ENCODE measurements at places on chromosomes 1 and 21. TPM values are rescaled to one million over a fixed set of nuclear protein-coding genes. Genes with fewer than 3 reads are reported as not detected.

GRCh38 chr1:159084152-159084551 is 7.6 kb upstream of the AIM2 start:
- no peak for DNase-seq

The LENEP gene
- total RNA-seq = 1.5 TPM

The AHDC1 gene
- 8.4 TPM for total RNA-seq

DNA sequence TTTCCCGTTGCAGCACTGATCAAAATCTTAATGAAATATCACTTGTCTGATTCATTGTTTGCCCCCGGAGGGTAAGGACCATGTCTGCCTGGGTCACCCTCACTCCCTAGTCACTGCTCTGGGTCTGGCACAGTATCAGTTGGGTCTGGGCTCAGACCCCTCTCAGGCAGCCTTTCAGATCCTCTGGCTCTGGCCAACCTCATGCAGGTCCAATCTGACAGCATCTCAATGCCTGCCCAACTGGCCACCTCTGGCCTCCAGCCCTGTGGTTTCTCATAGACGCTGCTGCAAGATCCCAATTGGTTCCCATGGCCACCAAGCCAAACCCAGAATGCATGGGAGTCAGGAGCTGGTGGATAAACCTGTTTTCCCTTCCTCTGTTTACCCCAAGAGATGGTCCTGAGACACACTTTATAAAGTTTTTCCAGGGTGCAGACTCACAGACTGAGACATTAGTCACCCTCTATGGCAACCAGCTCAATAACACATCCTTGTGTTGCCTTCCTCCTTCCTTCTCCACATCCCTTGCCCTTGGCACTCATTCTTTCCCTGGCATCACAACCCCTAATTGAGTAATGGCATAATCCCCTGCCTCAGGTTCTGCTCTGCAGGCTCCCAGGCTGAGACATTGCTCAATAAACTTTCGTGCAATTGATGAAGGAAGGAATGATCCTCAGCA is 199.2 kb downstream of the GRIK3 start:
- DNase-seq = no peak

- DNase-seq = no peak
Measured at GRCh38 chr1:39625462-39626273, 13.8 kb downstream of the HEYL start.

- DNase-seq = peak; percentile 75
Measured at GRCh38 chr1:231420959-231421545, 1.0 kb downstream of the EGLN1 start.

DNA sequence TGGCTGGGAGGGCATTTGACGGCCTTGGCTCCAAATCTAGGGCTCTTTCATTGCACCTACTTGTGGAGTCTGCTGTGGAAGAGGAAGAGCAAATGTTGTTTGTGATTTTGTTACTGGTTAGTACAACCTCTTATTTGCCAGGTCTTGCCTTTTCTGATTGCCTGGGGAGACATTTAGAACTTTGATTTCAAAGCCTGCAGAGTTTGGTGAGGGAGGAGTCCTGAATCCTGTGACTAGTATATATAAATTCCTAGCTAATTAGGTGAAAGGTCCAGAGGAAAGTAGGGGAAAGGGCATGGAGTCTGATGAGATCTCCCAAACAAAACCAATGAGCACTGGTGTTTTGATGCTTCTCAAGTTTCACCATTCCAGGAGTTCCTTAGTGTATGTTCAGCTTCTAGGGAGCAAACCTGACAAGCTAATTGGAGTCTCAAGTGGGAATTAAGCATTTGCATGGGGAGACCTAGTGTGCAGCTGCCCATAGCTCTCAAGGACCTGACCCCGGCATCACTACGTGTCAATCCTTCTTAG is 5.1 kb upstream of the HMGCS2 start:
- DNase-seq = no peak

The CRNN gene
- not detected for total RNA-seq

- DNase-seq = peak; percentile 1
Measured at GRCh38 chr1:171983584-171983983, 142.3 kb downstream of the DNM3 start.

GRCh38 chr1:21874328-21874727 is 62.3 kb downstream of the LDLRAD2 start:
- DNase-seq = no peak

The ACOT11 gene
- 0.33 TPM for total RNA-seq

DNA sequence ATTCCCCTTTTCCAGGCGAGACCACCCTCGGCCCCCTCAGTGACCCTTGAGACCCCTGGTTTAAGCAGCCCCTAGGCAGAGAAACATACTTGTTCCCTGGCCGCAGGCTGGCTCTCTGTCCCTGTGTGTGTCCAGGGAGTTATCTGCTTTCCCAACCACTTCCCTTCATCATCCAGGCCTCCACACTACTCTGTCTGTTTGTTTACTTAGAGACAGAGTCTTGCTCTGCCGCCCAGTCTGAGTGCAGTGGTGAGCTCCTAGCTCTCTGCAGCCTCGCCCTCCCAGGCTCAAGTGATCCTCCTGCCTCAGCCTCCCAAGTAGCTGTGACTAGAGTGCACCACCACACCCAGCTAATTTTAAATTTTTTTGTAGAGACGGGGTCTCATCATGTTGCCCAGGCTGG is 5.8 kb upstream of the VWA1 start:
- no peak for DNase-seq

DNA sequence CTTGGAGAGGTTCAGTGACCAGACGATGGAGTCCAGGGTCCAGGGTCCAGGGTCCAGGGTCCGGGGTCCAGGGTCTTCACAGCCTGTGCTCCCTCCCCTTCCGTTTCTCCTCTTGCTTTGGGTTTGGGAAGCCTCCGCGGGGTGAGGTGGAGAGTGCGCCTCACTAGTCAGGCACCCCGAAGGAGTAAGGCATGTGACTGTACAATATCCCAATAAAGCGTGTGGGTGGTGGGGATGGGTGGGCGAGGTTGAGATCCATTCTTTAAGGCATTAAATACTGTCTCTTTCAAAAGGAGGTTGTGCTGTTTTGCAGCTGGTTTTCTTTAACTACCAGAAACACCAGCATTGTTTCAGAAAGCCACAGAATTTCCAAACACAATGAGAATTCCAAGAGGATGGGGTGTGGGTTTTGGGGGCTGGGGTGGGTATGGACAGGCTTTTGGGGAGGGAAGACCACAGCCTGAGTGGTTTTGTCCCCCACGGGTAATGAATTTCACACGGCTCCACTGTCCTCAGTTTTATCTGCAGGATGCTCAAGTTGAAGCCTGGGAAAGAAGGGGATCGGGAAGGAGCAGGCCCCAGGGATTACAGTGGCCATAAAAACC is 65.7 kb downstream of the KIF26B start:
- no peak for DNase-seq

- no peak for DNase-seq
Measured at GRCh38 chr1:20472121-20472520, 13.9 kb downstream of the CAMK2N1 start.

DNA sequence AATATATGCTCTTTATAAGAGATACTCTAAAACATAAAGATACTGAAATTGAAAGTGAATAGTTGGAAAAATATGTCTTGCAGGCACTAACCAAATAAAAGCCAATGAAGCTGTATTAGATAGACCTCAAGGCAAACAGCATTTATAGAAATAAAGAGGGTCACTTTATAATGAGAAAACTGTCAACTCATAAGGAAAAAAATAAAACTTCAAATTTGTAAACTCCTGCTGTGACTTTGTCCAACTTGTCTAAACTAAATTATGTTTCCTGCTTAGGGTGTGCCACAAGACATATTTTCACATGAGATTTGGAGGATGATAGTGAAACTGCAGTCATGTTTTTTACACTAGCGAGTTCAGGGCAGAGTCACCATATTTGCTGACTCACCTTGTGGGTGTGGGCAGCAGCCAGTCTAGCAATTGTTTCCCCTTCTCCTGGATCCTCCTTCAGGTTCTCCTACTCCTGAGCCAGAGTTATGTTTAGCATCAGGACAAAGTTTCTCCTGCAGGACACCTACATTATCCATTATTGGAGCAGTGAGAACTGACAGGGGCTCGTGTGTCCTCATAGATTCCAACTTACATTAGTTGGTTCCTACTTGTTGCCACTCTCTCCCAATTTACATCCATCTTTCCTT is 43.8 kb downstream of the CD53 start:
- DNase-seq = no peak

The MEX3A gene
- total RNA-seq = 5.3 TPM

DNA sequence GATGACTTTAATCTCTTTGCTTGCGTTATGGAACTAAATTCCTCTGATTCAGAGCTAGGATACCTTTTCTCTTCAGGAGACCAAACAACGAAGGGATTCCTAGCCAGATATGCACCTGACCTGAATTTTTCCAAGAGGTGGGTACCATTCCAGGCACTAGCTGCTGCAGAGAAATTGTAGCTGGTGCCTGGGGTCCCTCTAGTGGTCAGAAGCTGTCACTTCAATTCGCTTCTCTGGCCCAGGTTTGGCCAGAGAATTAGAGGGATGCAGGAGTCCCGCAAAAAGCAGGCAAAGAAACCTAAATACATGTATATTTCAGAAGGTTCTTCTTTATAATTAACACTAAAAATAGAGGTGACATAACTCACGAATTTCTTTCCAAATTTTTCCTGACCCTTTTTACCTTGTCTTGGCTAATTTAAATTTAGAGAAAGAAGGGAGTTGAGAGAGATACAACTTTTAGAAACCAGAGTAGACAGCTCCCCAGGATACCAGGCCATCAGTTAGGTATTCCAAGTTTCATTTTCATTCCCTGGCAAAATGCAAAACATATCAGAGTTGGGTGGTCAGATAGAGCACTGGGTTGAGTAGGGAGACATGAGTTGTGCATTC is 9.6 kb downstream of the ACKR1 start:
- DNase-seq = peak; percentile 45

The CRP gene
- total RNA-seq = not detected

- DNase-seq = no peak
Measured at GRCh38 chr1:197618061-197618460, 157.2 kb downstream of the DENND1B start.

DNA sequence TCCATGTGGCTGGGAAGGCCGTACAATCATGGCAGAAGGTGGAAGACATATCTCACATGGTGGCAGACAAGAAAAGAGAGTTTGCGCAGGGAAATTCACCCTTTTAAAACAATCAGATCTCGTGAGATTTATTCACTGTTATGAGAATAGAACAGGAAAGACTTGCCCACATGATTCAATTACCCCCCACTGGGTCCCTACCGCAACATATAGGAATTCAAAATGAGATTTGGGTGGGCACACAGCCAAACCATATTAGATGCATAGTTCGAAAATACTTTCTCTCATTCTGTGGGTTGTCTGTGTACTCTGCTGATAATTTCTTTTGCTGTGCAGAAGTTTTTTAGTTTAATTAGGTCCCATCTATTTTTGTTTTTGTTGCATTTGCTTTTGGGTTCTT is 990.3 kb downstream of the PLA2G4A start:
- no peak for DNase-seq

DNA sequence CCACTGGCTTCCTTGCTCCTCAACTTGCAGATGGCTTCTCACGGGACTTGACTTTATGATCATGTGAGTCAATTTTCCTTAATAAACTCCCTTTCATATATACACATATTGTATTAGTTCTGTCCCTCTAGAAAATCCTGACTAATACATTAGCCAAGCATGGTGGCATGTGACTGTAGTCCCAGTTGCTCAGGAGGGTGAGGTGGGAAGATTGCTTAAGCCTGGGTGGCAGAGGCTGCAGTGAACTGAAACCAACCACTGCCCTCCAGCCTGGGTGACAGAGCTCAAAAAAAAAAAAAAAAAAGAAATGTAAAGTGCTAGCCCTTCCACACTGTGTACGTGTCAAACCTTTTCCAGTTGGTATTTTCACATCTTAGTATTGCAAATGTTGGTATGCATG is 857.0 kb downstream of the LTN1 start:
- no peak for DNase-seq

DNA sequence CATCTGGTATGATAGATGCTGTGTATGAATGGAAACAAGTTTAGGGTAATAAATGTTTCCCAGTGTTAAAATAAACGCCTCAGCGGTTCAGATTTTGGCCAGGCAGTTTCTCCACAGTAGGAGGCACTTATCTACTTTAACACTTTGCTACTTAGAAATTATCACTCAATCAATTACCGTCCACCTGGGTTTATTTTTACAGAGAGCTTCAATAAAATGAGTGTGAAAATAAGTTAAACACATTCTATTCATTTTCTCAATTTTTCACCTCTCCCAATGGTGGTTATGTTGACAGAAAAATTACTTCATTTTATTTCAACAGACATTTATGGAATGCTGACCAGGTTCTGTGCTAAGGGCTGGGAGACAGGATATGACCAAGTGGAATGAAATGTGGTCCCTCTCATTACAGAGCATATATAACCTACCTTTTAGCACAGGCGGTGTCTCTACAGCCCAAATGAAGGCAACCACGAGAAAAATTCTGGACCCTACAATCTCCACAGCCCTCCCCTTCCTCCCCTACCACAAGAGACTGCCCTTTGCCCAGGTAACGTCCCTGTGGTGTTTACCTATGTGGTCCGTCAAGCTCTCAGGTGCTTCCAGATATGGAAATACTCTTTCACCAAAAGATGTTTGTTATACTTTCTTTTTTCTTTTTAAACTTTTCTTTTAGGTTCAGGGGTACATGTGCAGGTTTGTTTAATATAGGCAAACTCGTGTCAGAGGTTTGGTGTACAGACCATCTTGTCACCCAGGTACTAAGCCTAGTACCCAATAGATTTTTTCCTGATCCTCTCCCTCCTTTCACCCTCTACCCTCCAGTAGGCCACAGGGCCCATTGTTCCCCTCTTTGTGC is 105.5 kb downstream of the HLCS start:
- no peak for DNase-seq

The LMO4 gene
- 35.8 TPM for total RNA-seq

DNA sequence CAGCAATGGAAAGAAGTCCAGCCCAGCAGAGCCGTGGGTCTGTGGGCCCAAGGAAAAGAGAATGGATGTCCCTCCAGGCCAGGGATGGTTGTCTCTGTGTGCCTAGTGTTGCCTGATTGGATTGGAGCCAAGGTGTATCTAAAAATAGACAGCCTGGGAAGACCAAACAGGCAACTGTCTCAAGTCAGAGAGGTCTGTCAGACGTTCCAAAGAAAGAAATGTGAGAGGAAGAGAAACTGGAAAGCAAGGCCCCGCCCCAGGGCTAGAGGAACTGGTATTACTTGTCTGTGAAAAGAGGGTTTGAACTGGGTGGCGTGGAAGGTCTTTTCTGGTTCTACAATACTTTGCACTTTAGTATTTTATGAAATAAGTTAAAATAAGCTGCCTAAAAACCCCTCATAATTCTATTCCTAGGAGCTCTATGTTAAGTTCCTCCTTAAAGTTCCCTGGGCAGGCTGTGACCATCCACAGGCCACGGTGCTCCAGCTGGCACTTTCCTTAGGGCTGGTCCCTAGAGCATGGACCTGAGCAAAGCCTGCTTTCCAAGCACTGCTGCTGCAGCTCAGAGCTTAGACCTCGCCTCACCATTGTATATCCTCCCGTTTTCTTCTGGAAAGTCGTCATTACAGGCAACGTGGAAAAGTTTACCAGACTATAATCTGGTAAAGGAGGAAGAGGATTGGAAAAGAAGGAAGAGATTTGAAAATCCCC is 151.6 kb downstream of the DISC1 start:
- DNase-seq = no peak
